ENCODE measurements at places on chromosomes 2 and 18.

DNA sequence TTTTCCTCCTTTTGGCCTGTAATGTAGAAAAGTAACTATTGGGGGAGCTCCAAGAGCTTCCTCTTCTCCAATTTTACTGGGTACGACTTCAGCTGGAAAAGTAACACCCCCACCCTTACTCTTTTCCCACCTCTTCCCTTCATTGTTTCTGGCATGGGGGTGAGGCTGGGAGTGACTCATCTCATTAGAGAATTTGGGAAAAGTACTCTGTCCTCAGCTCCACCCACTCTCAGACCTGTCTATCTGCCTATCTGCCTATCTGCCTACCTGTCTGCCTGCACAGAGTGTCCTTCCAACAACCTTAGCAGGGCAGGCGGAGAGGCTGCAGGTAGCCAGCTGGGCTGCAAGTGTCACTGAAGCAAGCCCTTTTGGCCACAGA is 93.6 kb downstream of the EPHA4 start:
- DNase-seq = no peak

GRCh38 chr2:222743251-222743812 is 71.9 kb downstream of the MOGAT1 start:
- no peak for DNase-seq

DNA sequence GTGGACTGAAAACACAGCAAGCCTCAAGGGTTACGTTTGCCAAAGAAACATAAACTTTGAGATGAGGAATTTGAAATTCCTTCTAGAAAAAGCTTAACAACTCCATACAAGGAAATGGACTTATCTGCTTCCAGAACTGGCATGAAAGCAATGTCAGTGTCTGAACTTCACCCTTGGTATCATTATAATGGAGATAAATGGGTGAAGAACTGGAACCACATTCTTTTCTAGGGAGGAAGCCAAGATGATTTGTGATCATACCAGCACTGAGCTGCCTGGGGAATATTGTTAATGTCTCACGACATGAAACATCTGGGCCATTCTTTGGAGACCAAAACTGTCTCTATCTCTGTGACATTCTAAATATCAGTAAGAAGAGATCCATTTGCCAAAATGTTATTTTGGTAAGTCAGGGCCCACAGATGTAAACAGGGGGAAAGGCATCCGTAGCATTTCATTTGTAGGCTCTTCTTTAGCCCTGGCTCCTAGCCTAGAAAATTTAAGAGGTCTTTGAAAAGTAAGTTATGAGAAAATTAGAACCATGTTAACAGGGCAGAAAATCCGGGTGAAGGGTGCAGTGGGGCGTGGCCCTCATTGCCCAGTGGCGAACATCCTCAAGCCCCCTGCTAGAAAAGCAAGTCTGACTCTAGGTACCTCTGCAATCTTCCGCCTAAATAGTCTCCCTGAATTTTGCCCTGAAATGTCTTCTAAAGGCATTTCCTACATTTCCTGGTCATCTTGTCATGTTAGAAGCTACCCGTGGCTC is 295.3 kb upstream of the EPAS1 start:
- no peak for DNase-seq

DNA sequence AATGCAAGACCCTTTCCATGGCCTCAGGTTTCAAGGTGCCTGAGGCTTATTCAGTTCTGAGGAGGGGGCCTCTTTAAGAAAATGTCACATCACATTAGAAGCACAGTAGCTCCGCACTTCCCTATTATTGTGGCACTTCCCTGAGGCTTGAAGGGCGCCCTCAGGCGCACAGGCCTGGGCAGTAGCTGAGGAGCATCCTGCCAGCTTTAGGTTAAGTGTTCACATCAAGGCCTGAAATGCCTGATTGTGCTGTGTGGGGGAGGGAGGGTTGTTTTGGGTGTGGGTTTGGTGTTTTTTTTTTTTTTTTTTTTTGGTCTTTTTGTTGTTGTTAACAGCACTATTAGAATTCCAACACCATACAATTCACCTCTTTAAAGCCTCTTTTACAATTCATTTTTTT is 107.9 kb downstream of the CABLES1 start:
- DNase-seq = no peak

DNA sequence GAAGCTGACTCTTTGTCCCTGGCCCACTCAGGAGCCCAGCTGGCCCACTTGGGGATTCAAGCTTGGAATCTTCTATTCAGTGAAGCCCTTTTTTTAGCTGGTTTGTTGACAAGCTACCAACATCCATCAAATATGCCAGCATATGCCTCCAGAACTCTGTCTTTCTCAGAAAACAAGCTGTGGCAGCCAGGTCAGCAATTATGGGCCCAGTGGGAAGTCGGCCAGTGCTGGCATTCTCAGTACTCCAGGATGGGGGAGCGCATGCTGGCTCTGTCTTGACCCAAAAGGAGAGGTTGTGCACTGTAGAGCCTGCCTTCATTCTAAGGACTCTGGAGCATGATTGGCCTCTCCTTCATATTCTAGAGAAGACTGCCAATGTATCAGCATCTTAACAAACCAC is 401.5 kb downstream of the CNTNAP5 start:
- no peak for DNase-seq

DNA sequence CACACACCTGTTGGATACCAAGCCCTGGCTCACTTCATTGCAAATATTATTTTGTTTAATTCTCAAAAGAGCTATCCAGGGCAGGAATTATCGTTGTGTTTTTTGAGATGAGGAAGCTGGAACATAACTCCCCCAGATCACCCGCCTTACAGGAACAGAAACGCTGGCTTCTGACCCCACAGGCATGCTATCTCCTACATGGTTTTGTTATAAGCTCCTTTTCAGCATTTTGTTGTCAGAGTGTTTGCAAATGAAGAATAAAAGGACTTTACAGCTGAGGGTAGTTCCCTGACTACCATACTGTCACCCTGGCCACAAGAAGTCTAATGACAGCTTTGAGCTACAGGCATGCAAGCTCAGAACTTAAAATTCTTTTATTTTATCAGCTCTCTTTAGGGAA is 62.0 kb upstream of the MRPS9 start:
- DNase-seq = no peak

DNA sequence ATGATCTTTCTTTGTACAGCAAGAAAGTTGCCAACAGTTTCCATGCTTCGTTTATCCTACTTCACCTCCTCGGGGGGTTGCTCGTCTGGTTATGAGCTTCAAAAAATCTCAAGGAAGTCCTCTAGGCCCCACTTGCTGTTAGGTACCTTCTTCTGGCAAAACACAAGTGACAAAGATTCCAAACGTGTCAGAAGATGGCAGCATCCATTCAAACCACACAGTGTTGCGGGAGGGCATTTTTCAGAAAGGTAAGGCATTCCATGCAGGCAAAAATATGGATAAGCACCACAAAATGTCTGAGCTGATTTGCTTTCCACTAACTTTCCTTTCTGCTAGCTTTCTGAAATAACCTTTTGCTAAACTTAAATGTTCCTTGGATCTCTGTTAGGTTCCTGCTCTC is 13.2 kb upstream of the OR6B3 start:
- no peak for DNase-seq

GRCh38 chr2:53729143-53729762 is 38.4 kb upstream of the CHAC2 start:
- DNase-seq = no peak

DNA sequence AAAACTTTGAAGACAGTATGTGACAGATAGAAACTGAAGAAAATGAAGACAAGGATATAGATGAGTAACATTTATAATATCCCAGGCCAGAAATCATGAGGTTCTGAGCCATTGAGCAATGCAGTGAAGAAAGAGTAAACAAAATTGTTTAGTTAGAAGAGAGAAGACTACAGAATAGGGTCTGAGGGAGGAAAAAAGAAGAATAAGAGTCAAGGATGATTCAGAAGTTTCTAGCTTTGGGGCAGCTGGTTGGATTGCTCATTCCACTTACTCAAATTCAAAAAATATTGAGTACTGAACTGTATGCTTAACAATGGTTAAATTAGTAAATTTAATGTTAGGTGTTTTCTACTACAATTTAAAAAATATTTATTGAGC is 155.0 kb upstream of the OTX1 start:
- no peak for DNase-seq

DNA sequence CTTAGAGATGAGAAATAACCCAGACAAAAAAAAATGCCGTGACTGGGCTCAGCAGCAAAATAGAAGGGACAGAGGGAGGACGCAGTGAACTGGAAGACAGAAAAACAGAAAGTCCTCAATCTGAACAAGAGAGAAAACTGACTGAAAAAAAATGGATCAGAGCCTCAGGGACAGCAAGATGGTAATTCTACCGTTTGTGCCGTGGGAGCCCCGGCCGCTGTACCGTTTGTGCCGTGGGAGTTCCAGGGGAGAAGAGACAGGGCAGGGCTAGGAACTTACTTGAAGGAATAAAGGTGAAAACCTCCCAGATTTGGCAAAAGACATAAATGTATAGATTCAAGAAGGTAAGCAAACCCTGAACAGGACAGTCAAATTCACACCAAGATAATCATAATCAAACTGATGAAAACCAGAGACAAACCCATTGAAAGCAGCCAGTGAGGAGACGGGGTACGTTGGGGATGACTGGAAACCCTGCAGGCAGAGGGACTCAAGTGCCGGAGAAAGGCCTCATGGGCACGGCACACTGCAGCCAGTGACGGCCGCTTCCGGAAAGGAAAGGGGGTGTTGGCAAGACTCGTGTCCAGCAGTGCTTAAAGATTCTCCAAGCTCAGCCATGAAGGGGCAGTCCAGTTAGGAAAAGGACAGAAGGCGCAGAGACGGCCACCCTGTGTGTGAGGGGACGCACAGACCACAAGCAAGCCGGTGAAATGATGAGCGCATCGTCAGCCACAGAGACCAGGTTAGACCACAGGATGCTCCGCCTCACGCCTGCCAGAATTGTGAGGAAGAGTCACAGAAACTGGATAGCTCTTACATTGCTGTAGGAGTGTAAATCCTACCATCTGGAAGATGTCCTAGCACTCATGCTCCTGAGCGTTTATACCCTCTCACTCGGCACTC is 40.0 kb upstream of the NFATC1 start:
- no peak for DNase-seq

DNA sequence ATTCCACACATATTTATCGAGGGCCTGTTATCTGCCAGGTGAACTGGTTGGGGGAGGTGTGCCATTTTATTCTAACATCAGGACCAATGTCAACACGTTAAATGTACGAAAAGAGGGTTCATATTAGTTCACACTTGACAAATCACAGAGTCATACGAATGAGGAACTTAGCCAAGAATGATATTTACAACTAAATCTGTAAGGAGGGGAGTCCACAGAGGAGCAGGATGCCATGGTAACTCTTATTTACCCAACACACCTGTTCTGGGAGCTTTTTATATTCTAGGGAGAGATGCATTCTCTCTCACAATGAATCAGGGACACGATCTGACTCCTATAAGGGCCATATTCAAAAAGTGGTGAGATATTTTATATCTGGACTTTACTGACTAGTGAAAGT is 144.1 kb downstream of the CDC42EP3 start:
- DNase-seq = no peak

GRCh38 chr2:96114903-96115581 is 1.3 kb downstream of the ADRA2B start:
- DNase-seq = no peak

- peak; percentile 38 for DNase-seq
These were observed 17.6 kb upstream of the BOK start for GRCh38 chr2:241540771-241541561.

GRCh38 chr18:3660739-3661515 is 211.0 kb downstream of the TGIF1 start:
- no peak for DNase-seq

DNA sequence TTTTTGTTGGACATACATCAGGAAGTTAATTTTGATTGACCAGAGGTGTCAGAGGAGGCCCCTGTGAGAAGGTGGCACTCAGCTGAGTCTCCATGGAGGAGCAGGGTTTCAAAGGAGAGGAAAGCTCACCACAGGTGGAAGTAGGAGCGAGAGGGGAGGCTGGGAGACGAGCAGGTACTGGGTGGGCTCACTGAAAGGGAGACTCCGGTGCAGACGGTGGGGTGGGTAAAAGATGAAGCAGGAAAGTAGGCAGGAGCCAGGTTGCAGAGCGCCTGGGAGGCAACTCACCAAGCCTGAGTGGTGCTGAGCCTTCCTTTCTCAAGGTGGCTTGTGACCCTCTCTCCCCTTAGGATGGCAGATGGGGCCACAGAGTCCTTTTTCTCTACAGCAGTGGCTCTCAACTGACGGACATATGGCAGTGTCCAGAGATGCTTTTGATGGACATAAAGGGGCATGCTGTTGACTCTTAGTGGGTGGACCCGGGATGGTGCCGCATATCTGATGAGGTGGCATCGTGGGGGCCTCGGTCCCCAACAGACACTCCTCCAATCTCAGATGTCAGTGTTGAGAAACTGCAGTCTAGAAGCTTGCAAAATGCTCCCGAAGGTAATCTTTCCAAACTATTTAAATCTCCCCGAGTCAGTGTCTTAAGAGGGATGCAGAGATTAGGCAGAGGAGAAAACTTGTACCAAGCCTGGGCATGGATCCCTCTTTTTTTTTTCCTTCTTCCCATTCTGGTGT is 64.0 kb downstream of the LPIN1 start:
- no peak for DNase-seq

DNA sequence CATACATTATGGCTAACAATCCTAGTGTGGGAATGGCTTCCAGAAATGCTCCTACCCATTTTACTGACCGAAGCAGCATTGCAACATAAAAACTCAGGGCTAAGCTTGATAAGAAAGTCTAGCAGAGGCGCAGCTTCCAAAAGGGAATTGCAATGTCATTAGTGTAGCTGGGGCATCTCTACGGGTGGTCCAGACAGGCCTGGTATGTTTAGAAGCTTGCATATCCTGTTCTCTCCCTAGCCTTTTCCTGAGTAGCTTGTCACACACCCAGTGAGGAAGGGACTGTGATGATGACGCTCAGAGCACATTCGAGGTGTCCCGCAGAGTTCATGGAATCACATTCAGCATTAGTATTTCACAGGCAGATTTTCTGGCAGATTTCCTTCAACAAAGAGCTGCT is 38.0 kb upstream of the COL5A2 start:
- no peak for DNase-seq

DNA sequence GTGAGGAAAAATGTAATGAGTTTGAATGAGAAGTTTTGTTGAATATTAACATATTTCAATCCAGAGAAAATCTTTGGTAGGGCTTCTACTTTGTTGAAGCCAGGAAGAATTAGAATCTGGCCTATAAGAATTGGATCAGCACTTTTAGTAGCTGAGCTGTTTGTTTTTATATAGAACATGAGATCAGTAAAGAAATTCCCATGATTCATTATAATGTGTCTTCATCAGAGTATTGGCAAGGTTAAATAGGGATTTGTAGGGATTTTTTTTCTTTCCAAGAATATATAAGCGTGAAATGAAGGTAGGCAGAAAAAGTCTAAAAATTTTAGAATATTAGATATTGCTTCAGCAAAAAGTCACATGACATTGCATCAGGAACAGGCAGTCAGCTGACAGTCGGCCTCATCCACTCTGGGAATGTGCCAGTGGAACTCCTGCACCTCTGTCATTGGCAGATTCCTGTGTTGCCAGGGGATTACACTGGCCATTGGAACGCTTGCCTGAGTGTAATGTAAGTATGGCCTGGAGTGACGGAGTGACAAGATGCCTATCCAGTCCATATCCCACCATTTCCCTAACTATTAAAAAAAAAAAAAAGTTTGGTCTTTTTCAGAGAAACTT is 60.6 kb downstream of the SERTAD2 start:
- DNase-seq = no peak
